ENCODE measurements at places on chromosomes 13 and 19.

GRCh38 chr19:1167687-1168571 is 6.1 kb downstream of the SBNO2 start:
- no peak for DNase-seq

DNA sequence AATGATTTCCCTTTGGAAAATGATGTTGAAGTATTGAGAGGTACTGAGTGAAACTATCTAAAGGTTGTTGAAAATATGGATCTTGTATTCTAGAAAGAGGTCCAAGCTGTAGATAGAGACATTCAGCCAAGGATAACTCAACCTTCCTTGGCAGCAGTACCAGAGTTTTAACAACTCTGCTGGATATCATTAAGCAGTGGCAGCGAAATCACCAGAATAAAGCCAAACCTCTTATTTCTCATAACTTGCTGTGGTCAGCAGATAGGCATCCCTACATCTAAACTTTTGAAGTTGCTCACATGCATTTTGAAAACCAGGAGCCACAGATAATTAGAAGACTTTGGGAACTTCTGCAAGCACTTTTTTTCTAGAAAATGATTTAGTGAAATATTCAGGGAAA is 559.8 kb downstream of the IRS2 start:
- DNase-seq, result no peak

DNA sequence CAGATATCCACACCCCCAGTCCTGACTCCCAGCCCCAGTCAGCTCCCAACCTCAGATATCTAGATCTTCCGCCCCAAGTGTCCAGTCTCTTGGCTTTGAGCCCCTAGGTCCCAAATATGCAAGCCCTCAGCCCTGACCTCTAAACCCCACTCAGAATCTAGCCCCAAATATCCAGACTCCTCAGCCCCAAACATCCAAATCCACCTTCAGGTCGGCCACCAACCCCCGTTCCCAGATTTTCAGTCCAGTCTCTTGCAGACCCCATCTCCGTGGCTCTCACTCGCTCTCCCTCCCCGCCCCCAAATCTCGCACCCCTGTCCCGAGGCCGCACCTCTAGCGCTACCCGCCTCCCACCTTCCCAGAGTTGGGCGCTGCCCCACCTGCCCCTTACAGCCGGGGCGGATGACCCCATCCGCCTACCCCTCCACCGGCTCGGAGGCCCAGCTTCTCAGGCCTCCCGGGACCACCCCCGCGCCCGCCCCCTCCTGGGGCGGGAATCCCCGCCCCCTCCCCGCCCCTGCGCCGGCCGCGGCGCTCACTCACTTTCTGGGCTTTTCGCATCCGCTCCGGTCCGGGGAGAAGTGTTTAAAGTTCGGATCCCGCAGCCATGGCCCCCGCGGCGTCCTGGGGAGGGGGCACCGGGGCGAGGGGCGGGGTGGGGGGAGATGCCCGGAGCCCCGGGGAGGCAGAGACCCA is 604 bp downstream of the ERFL start:
- no peak for DNase-seq

DNA sequence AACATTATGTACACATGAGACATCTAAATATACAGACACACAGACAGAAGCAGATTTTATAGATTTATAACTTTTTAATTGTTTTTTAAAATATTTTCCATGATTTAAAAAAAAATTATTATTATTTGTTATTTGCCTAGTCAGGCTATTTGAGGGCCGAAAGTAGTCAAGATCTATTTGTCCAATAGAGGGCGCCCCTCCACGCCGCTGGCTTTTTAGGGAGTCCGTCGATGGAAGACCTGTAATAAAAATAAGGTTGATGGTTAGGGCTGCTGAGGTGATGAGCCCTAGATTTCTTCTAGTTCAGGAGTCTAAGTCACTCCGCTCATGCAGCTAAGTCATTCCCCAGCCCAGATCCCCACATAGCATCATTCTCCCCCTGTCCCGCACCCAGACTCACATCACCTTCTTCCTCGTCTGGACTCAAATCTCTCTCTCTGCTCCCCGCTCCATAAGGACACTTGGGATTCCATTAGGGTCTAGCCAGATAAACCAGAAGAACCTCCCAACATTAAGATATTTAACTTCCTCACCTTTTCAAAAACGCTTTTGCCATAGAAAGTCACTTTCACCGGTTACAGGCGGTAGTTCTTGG is 33.9 kb upstream of the CEACAM21 start:
- DNase-seq, result no peak

DNA sequence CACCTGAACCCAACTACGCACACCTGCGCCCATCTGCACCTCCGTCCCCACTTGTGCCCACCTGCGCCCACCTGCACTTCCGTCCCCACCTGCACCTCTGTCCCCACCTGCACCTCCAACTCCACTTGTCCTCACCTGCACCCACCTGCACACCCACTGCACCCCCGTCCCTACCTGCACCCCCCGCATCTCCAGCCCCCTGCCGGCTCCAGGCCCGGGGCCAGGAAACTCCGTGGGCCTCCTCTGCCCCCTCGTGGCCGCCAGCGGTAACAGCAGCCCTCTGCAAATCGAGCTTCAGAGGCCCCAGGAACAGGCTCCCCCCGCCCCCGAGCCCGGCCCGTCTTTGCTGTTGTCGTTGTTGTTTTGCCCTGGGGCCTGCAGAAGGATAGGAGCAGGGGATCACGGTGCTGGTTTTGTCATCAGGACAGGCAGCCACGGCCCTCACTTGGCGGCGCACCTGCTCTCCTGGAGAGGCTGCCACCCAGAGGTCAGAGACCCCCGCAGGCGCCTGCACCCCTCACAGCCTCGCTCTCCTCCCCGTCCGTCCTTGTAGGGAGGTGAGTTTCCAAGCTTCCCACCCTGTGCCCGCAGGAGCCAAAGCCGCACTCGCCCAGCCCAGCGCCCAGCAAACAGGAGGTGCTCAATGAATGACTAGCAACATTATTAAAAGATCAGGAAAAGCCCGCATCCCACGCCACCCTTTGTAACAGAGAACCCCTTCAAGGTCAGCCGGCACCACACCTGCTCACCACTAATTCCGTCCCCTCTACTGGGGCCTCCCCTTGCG is 65.4 kb downstream of the GNG7 start:
- peak; percentile 37 for DNase-seq

- no peak for DNase-seq
Measured at GRCh38 chr19:14775869-14776586, 2.3 kb downstream of the ADGRE2 start.

DNA sequence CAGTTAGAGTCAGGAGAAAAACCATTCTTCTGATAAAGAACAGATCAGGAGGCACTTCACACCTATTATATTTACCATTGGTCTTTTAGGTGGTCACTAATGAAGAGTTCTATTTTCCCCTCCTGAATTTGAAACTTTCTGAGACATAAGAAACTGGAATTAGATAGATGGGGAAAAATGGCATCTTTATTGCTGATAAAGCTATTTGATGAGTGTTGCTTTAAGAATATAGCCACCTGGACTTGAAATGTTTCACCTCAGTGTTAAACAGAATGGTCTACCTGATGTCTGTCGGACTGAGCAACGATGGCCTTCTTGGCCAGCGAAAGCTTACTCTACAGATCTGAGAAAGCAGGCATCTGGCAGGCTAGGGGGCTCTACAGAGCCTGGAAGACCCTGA is 107.0 kb downstream of the SLITRK5 start:
- DNase-seq, result no peak

GRCh38 chr13:40120288-40120687 is 464.8 kb downstream of the COG6 start:
- no peak for DNase-seq

DNA sequence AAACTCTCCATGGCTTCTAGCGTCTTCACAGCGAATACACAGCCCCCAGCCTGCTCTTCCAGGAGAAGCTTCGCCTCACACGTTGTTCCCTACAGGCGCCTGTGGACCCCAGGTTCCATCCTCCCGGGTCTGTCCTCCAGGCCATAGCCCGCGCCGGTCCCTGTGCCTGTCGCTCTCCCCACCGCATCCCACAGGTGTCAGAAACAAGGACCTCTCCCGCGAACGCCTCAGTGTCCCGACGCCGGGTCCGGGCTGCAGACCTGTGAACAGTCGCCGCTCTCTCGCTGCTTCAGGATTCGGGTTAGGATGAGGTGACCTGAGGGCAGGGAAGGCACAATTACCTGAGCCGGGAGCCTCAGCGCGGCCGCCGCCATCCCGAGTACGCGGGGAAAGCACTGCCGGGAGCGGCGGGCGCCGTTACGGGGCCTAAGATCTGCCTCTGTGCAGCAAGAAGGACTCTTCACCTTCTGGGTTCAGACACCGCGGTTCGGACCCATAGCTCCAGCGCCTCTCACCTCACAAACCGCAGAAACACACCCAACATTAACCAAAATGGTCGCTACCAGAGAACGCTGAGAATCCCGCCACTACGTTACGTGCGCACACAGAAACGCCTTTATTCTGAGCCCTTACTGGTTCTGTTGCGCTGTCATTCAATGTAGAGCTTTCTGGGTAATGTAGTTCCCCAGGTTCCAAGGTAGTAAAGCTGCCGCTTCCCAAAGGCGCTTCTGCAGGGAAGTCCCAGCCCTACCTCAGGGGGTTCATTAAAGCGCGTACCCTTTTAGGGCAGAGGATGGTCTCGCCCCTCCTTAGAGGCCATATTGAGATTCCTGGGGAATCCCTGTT is at the start of gene ZNF418:
TSS of gene ZNF418 (minus strand) at position 583 of the 846 bp plus-strand sequence. CDS start 1,580 bp downstream, outside the sequence.
- DNase-seq, result peak; percentile 75

DNA sequence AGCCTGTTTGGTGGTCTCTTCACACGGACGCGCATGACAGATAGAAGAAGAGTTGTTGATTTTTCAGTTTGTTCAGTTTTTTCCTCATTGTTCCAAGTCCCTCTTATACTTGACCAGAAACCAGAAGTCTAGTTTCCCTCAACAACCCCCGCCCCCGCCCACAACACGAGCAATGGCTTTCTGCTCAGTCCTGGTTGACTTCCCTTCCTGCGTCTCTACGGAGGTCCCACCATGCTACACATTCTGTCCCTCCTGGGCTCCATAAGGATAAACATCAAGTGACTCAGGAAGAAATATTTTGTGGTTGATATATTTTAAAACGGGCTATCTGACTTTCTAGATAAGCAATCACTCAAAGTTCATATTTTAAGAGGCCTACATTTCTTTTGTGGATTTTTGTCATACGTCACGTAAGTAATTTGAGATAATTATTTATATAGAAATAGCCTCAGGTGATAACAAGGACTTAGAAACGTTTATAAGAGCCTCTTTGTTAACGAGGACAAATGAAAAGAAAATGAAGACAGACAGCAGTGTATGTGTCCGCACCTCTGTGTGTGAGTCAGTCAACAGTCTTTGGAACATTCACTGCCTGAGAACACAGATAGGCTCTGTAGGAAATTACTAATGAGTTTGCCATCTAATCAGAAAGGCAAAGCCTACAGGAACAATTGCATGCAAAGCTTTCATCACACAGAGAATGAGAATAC is 214.4 kb downstream of the RAP2A start:
- DNase-seq, result no peak

DNA sequence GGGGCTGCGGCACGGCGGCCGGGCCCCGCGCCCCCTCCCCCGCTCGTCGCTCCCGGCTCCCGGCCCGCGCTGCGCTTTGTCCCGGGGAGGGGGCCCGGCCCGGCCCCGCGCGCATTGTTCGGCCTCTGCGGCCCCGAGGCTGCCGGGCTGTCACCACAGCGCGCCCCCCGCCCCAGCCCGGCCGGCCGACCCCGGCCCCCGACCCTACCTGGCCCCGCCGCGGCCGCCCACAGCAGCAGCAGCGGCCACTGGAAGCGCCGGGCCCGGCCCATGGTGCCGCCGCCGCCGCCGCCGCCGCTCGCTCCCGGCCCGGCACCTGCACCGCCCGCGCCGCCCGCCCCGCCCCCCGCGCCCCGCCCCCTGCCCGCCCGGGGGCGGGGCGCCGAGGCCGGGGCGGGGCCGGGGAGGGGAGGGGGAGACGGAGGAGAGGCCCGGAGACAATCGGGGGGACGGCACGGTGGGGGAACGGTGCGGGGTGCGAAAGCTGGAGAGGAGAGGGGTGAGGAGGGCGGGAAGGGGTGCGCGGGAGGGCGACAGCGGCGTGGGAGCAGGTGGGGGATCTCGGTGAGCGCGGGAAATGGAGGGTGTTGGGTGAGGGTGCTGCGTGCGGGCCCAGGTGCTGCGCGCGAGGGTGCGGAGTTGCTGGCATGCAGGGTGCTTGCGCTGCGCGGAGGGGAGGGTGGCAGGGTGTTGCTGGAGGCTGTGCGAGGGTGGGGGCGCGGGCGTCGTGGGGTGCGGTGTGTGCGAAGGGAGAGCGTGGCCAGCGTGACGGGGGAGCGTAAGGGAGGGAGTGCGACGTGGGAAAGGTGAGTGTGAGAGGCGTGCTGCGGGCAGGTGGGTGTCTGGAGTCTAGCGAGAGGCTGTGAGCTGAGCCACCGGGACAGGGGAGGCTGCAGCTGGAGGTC is at the start of gene CADM4:
TSS of gene CADM4 (minus strand) at position 332 of the 905 bp plus-strand sequence. CDS start at position 272, 60 bp downstream.
- DNase-seq, result peak; percentile 41

DNA sequence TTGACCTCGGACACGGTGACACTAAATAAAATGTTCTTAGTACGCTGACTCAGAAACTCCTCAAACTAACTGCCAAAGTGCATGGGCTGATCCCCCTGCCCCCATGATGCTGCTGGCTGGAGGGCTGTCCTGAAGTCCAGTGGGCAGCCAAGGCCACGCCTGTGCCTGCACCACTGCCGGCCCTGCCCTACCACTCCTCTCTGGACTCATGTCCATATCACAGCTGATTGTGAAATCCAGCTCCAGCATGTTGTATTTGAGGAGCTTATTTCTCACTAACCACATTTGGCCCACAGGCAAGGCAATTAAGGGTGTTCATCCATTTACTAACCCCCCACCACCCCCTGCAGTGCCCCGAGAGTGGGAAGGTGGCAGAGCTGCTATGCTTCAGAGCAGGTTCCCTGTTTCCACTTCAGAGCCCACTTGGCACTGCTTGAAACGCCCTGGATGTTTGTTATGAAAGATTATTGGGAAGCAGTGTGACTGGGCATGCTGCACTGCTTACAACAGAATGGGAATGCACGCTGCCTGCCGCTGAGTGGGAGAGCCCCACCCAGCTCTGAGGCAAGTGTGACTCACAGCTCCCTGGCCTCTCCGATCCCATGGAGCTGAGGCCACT is 114.0 kb downstream of the UQCRFS1 start:
- DNase-seq, result peak; percentile 68

DNA sequence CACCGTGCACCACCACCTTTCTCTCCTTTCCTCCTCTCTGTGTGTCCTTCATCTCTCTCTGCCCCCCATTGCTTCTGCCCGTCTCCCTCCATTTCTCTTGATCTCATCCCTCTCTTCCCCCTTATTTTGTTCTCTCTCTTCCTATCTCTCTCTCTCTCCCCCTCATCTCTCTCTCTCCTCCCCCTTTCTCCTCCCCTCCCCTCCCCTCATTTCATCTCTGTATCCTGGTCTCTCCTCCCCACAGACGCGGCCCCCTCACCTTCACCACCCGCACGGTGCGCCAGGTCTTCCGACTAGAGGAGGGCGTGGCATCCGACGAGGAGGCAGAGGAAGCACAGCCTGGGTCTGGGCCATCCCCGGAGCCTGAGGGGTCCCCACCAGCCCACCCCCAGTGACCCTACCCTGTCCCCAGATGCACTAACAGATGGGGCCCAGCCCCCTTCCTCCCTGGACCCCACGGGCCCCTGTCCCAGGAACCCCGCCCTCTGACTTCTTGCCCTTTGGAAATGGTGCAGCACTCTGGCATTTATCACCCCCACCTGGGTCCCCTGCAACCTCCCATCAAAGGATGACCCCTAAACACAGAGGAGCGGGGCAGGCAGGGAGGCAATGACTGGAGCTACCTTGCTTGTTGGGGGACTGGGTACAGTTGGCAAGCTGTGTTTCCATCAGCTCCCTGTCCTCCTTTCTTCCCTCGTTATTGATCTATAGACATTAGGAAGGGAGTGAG is 19.6 kb downstream of the KCNC3 start:
- no peak for DNase-seq
